ENCODE measurements at places on chromosomes 3 and 15.

GRCh38 chr15:66588971-66589370, 23.2 kb upstream of the LCTL start:
- no peak for DNase-seq

GRCh38 chr3:71208211-71209095, 375.1 kb downstream of the FOXP1 start:
- peak; percentile 63 for DNase-seq

- peak; percentile 68 for DNase-seq
Observed at GRCh38 chr3:38354588-38355330, 8.2 kb downstream of the XYLB start.

DNA sequence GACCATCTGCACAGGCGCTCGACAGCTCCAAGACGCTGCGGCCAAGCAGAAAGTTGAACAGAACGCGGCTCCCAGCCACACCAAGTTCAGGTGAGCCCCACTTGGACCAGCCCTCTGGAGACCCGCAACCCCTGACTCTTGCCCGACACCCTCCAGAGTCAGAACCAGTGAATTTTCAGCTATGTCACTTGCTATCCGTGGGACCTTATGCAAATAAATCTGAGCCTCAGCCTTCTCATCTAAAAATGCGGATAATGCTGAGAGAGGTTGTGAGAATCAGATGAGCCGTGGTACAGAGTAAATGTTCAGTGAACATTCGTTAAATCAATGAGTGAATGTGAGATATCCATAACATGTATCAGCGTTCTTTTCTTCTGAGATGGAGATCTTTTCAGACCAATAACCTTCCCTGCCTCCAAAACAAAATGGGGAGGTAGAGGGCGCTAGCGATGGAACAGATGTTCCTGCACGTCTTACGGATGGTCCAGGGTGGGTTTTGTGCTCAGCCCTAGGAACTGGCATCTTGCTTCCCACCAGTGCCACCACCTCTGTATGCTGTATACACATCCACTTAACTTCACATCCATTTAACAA, 524 bp downstream of the MRPS11 start:
- DNase-seq, result peak; percentile 37

DNA sequence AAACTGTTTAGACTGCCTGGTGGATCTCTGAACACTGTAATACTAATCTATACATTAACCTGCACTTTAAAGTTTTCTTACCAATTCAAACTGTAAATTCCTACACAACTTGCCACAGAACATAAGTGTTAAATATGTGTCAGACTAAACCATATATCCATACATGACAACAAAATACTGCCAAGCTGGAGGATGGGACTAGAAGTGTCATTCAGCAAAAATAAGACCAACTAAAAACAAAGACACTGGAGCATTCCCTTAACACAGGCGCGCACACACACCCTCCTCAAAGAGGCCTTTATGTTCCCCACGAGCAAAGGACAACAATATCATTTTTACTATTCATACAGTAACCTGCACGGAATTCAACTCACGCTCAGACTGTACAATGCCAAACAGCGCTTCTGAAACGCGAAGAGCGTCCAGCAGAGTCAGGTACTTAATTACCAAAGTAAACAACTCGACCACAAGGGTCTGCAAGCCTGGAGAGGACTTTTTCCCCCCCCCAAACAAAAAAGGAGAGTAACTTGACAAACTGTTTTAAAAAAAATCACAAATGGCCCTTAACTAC, 1.1 kb downstream of the DCUN1D1 start:
- no peak for DNase-seq

DNA sequence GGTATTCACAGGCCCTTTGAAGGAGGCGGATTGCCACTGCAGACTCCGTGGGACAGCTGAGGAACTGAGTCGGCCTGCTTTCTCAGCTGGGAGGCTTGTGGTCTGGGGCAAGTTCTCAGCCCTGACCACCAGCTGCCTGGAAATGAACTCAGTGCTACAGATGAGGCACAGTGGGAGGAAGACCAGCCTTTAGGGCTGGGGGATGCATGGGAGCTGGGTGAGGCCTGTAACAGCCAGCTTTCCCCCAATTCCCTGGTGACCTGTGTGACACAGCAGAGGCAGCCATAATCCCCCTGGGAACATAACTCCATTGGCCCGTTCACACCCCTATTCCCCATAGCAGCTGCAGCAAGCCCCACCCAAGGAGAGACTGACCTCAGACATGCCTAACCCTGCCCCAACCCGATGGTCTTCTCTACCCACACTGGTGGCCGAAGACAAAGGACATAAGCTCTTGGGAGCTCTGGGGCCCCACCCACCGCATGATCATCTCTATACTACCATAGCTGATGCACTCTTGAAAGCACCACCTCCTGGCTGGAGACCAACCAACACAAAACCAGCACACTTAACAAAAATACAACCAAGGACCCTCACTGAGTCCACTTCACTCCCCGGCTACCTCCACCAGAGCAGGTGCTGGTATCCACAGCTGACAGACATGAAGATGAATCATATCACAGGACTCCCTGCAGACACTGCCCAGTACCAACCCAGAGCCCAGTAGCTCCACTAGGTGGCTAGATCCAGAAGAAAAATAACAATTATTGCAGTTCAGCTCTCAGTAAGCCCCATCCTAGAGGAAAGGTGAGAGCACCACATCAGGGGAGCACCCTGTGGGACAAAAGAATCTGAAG, 24.9 kb downstream of the ZMAT3 start:
- peak; percentile 95 for DNase-seq

- DNase-seq, result peak; percentile 99
Observed at GRCh38 chr3:150146991-150147761, 176.5 kb upstream of the PFN2 start.

DNA sequence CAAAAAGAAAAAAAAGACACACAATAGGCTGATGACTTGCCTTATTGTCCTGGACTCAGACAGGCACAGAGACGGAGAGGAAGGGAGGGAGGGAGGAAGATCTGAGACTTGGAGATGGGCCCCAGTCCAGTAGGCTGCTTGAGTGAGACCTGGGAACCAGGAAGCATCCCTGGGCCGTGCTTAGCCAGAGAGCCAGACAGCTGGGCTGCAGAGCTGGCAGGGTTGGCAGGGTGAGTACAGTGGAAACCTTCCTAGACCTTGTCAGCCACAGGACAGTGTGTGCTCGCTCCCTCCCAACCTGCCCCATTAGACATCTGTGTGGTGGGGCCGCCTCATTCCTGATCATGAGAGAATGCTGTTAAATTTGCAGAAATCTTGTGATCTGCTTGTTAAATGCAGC, 107.9 kb upstream of the ALDH1A3 start:
- peak; percentile 13 for DNase-seq

GRCh38 chr3:129278966-129279906, 566 bp downstream of the HMCES start:
- peak; percentile 19 for DNase-seq

- DNase-seq, result no peak
Observed at GRCh38 chr15:97316362-97316761, 644.1 kb upstream of the ARRDC4 start.

GRCh38 chr15:71355268-71355667, 240.0 kb downstream of the THSD4 start:
- DNase-seq, result no peak

DNA sequence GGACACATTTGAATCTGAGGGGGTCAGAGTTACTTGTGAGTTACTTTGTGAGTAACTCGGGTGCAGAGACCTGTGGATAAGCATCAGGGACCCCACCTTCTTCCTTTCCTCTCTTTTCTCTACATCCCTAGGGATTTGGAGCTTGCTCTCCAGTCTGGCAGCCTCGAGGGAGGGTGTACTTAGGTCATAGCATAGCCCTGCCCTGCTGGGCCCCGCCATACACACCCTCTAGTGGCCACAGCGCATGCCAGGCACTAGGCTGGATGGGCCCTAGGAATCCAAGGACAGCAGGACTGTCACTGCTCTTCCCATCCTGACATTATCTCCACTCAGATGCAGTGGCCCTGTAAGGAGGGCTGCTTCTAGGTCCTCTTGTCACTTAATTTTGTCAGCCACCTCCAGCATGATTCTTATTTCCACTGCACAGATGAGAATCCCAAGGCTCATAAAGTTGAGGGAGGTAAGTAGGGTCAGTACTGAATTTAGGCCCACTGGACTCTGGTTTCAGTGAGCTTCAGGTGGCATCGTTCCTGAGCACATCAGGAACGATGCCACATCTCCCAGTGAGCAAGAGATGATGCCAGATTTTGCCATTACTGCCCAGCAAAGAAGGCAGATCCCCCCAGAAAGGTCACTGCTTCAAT, 3.6 kb upstream of the SMAD6 start:
- DNase-seq, result peak; percentile 70

DNA sequence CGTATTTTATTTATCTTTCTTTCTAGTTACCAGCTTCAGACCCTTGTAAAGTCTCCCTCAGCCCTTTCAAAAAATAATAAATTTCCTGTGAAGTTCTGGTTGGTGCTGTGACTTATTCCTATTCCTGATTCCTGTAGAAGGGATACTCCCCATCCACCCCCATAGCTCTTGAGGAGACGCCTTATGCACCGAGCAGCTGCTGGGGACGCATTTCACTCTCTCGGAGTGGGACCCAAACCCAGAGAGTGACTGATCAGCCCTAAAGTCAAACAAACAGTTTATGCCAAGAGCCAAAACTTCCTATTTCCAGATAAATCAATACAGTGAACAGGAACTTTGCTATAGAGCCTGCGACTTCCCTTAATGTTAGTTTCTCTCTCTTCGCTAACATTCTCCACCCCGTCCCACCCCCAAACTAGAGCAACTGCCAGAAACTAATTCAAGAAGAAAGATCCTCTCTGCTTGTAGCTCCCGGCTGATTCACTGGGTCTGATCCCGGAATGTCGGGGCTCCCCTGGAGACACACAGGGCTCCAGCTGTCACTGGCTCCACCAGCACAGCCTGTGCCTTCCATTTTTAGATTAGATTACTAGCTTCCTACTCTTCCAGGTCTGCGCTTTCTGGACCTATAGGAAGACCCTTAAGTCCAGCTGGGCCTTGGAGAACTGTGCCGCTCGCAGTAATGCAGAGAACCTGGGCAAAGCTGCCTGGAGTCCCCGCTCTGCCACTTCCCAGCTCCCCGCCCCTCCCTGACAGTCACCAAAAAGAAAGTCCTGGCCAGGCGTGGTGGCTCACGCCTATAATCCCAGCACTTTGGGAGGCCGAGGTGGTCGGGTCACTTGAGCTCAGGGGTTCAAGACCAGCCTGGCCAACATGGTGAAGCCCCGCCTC, 45.2 kb downstream of the KLHL25 start:
- peak; percentile 74 for DNase-seq

DNA sequence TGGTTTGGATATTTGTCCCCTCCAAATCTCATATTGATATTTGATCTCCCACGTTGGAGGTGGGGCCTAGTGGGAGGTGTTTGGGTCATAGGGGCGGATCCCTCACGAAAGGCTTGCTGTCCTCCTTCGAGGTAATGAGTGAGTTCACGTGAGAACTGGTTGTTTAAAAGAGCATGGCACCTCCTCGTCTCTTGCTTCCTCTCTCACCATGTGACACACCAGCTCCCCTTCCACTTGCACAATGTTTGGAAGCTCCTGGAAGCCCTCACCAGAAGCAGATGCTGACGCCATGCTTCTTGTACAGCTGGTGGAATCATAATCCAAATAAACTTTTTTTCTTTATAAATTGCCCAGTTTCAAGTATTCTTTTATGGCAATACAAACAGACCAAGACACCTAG, 38.6 kb downstream of the RFTN1 start:
- DNase-seq, result peak; percentile 50

DNA sequence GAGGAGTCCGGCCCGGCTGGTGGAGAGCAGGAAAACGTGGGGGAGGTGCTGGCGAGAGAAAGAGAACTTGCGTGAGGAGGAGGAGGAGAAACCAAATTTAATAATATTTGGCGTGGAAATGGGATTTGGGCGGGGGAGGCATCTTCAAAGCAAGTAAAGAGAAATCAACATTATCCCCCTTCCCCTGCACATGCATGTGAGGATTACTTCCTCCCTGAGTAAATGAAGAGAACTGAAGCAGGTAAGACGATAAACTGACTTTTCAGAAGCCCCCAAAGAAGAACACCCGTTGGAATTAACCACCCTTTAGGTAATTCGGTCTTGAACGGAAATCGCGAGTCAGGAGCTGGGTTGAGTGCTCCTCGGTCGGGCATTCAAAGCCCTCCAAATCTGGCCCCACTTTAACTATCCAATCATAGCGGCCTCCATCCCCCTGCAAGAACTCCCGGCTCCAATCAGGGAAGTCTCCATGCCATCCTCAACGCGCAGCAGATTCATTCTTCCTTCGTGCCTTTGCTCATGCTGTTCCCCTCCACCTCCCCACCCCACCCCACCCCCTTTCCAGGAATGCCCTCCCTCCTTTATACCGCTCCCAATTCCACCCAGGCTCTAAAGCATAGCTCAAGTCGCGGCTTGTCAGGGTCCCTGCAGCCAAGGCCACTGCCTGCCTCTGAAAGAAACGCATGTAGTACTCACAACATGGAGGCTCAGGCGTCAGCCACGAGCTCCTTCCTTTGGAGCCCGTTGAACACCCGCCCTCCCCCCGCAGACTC, 545 bp upstream of the RFX7 start:
- DNase-seq, result peak; percentile 86

DNA sequence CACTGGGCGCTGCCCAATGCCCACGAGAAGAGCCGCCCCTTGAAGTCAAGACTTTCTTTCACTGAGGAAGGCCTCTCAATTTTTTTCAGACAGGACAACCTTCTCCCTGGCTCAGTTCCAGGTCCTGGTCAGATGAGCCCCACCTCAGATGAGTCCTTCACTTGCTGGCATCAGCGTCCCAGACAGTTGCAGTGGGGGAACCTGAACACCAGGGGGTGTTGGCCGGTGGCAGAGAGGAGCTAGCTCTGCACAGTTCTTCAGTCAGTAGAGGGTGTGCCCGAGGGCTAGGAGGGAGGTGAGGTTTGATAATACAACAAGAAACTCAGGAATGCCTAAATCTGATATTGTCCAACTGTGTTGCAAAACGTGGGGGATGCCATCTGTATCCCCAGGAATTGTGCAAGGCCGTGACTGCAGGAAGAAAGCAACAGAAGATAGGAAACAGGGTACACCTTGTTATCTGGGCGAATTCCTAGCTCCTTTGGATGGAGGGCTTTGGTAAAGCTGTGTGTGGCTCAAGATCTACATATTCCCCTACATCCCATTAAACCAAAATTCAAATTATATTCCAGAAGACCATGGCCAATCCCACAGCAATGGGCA, 34.3 kb downstream of the CCR3 start:
- peak; percentile 12 for DNase-seq

GRCh38 chr3:128995737-128996136, 1.9 kb upstream of the CFAP92 start:
- no peak for DNase-seq

DNA sequence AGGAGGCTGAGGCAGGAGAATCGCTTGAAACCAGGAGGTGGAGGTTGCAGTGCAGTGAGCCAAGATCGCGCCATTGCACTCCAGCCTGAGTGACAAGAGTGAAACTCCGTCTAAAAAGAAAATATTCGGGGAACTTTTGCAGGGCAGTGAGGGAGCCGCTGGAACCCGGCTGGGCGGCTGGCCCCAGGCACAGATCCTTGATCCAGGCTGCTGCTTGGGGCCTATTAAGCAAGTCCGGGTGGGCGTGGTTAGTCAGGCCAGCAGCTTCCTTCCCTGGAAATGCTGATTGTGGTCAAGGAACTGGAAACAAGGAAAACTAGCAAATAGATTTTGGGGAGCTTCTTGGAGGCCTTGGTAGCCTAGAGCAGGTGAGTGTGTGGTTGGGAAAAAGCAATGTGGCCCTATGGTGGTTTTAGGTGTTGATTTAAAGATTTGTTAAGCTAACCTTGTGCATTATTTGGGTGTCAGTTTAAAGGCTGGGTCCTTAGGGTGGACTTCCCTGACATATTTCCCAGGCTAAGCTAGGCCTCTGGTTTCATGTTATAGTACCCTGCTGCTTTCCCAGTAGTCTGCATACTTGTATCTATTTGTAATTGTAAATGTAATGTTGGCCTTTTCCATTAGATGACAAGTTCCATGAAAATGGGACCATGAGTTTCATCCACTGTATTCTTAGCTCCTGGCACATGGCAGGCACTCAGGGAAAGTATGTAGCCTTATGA, 17.7 kb upstream of the SNX22 start:
- no peak for DNase-seq

All from LHCN-M2 (cell line).